ENCODE measurements at places on chromosomes 3 and 15.

DNA sequence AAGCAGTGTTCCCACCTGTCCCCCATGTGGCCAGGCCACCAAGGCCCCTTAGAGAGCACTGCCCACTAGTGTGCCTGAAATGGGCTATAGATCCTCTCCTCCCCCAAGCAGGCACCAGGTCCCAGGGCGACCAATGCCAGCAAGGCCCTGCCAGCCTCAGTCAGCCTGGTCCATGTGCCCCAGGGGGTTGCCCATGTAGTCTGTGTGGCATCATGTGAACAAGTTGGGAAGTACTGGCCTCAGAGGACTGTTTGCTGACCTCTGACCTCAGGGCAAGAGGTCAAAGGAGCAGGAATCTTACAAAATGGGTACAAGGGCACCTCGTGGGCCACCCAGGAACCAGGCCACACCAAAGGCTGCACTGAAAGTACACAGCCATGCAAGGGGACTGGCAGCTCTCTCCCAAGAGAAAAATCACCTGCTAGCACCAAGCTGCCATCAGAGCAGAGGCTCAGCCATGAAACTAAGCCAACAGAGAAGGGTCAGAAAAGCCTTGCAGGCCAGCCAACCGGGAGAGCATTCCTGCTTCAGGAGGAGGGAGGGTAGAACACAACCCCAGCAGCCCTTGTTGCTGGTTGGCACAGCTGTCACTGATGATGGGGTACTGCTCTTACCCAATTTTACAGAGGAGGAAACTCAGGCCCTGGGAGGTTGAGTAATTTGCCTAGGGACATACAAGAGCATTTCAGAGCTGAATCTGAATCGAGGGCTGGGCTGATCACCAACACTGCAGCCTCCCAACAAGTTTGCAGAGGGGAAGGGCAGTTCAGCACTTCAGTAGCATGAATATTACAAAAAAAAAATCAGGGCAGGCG lies 5.2 kb upstream of the FURIN start:
- DNase-seq: no peak

- DNase-seq: no peak
These were observed 35.3 kb downstream of the ITGB5 start for GRCh38 chr3:124851905-124852304.

GRCh38 chr3:161273589-161274218 lies 52.6 kb downstream of the NMD3 start:
- DNase-seq: no peak

DNA sequence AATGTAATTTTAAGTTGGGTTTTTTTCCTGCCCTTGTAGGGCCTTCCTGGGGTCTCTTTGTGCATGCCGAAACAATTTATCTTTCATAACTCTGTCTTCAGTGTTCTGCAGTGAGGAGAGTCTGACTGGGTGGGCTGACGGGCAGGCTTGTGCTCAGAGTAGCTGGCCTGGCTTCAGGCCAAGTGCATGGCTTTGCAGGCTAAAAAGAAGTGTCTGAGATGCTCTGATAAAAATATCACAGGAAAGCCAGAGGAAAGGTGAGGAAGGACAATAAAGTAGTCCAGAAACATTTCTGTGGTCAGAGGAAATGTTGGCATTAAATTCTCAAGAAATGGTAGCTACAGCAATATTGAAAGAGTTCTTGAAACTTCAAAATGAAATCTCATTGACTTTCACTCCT lies 25.5 kb downstream of the ST3GAL6 start:
- no peak for DNase-seq

All from SW 1271 (cell line).